AG04450 (cell line): ENCODE measurements at places on chromosomes 2 and 18.

DNA sequence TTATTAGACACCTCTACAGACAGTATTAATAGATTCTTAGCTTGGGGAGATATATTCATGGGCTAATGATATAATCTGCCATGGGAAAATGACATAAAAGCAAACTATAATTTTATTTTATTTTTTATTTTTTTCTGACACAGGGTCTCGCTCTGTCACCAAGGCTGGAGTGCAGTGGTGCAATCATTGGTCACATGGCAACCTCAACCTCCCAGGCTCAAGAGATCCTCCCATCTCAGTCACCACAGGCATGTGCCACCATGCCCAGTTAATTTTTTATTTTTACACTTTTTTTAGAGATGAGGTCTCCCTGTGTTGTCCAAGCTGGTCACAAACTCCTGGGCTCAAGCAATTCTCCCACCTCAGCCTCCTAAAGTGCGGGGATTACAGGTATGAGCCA lies 39.3 kb downstream of the RTN4 start:
- no peak for DNase-seq

DNA sequence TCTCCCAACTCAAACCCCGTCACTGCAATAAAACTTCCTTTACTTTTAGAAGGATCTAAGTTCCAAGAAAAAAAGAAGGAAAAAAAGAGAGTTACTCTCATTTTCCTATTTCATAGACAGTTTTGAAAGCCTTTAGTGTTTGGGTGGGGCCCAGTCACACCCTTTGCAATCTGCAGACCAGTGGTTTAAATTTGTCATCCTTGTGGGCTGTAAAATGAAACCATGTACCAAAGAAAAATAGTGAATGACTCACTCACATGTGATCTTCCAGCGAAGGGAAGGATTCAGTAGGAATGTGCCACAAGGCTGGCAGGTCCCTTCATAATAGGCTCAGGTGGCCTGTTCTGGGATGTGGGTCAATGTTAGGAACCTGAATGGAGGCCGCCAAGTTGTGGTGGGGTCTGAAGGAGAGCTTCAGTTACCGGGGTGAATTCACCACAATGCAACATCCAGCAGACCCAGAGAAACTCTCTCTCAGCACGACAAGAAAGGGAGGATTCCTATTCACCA lies 28.3 kb downstream of the ANXA4 start:
- no peak for DNase-seq

GRCh38 chr2:604854-605524 lies 72.2 kb downstream of the TMEM18 start:
- DNase-seq = no peak

- DNase-seq = no peak
Observed at GRCh38 chr2:40289771-40290404, 162.0 kb downstream of the SLC8A1 start.

DNA sequence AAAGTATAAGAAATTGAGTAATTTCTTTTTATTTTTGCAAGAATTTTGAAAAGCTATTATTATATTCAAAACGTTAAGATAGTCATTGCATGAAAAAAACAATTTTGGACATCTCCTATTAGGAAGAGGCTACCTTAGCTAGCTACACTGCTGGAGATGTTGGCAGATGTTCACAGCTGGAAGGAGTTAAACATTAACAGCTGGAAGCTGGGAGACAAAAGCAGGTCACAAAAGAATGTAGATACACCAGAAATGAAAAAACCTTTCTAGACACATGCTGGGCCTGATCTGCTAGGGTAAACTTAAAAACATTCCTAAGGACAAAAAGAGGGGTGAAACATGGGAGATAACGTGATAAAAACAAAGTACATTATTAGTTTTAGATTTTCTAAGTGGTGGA lies 84.4 kb downstream of the SESTD1 start:
- DNase-seq = no peak

- peak; percentile 20 for DNase-seq
Observed at GRCh38 chr18:4068552-4069158, 386.5 kb downstream of the DLGAP1 start.

- DNase-seq = no peak
Observed at GRCh38 chr2:88826399-88826798, 134.9 kb downstream of the RPIA start.

DNA sequence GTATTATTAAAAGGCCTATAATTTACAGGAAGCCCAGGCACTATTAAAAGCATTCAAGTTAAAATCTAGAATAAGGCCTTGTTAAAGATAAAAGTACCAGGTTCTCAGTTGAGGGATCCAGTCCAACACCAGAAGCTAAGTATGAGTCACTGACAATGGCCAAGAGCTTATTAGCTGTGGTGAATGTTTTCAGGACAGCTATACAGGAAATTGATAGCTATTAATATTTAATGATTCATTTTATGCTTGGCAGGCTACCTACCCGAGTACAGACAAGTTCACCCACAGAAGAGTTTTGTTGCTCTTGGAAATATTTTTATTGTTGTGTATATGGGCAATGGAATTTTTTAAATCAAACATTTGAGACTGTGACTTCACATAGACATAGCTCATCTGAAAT lies 729.6 kb upstream of the ZNF804A start:
- no peak for DNase-seq
